ENCODE measurements at places on chromosomes 7 and 10.

DNA sequence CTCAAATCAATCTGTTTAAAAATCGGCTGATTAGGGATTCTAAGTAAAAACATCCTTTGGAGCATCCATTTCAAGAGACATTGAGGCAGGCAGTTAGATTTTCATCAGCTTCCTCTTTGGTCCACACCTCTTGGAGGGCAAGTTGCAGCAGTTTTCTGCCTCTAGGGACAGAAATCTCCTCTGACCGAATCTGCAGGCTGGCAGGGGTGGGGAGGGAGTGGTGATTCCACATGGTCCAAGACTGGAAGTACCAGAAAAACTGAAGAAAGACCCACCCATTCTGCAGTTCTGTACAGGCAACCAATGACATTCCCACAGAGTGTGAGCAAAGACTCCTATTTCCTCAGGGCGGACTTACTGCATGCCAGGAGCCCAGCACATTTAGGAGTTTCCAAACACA, 29.0 kb downstream of the FGFBP3 start:
- H3K27ac ChIP-seq, result no peak overlapping the region
- peaks cover 3% of the 10 kb centered on the region for H3K4me1 ChIP-seq
- H3K27me3 ChIP-seq, result no peaks in the 10 kb centered on the region
- H3K36me3 ChIP-seq, result no peaks in the 10 kb centered on the region

DNA sequence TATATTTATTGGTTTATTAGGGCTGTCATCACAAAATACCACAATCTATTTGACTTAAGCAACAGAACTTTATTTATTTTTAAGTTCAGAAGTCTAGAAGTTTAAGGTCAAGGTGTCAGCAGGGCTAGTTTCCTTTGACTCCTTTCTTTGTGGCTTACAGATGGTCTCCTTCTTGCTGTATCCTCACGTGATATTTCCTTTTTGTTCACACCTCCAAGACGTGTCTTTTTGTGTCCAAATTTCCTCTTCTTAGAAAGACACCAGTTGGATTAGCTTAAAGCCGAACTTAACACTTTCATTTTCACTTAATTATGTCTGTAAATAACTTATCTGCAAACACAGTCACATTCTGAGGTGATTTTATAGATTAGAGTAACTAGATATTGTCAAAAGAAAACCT, 631.4 kb upstream of the POT1 start:
- no peaks in the 10 kb centered on the region for H3K36me3 ChIP-seq
- no peak for DNase-seq
- H3K27ac ChIP-seq, result no peak overlapping the region
- H3K4me3 ChIP-seq, result no peak overlapping the region
- no peaks in the 10 kb centered on the region for H3K4me1 ChIP-seq
- H3K27me3 ChIP-seq, result no peaks in the 10 kb centered on the region

DNA sequence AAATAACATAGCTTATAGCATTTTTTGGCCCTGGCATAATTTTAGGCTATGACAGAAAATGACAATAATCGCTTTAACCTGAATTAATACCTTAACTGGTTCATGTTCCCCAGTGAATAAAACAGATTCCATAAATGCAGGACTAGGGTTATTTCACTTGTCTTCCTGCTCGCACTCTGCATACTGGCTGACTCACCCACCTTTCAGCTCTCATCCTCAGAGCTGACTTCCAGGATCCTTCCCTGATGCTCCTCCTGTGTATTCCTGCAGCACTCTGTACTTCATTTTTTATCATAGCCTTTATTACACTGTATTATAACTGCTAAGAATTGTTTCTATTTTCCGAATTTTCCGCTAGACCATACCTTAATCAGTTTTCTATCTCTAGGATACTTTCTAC, 123.7 kb downstream of the AVL9 start:
- no peak overlapping the region for H3K27ac ChIP-seq
- DNase-seq, result no peak
- H3K36me3 ChIP-seq, result no peaks in the 10 kb centered on the region
- H3K4me3 ChIP-seq, result no peak overlapping the region
- no peaks in the 10 kb centered on the region for H3K27me3 ChIP-seq

GRCh38 chr7:102286237-102287110, at the start of gene SH2B2:
SH2B2 (plus strand) TSS chr7:102286868; CDS start chr7:102300551, 13,683 bp downstream.
- no peaks in the 10 kb centered on the region for H3K36me3 ChIP-seq
- H3K27ac ChIP-seq, result peak within 1 kb of the TSS; percentile 84
- H3K27me3 ChIP-seq, result no peaks in the 10 kb centered on the region
- H3K4me3 ChIP-seq, result peak within 1 kb of the TSS; percentile 92

- no peaks in the 10 kb centered on the region for H3K36me3 ChIP-seq
- peak overlapping the region; percentile 0 for H3K27ac ChIP-seq
- DNase-seq, result no peak
- H3K4me1 ChIP-seq, result peaks cover 11% of the 10 kb centered on the region
Measured at GRCh38 chr10:24086296-24087086, 122.4 kb upstream of the KIAA1217 start.

DNA sequence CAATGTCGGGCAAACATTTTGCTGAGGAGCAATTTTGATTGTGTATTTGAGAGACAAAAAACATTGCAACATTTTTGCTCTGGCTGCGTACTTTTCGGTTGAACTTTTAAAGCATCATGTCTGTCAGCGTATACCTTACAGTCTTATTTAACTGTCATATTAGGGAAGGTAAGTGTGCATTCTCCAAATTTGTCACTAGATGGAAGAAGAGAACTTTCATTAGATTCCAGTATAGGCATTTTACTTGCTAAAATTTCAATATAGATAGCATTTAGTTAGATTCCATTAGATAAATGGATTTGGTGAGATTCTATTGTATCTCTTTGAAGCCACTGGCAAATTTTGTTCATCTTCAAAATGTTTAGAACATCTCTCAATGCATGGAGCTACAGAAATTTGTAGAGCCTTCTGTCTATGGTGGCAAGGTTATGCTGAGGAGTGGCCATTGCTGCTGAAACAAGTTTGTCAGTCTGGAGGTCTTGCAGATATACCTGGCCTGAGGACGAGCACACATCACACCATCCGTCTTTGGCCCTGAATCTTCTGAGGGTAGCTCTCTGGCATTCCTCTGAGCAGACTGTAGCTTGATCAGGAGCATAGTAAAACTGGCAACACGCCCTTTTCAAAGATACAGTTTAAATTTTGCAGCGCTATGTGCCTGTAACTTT, 437.5 kb upstream of the MBL2 start:
- DNase-seq, result no peak
- no peaks in the 10 kb centered on the region for H3K4me1 ChIP-seq
- no peak overlapping the region for H3K4me3 ChIP-seq
- no peaks in the 10 kb centered on the region for H3K27me3 ChIP-seq

GRCh38 chr10:59362144-59362958, at the start of gene FAM13C:
FAM13C (minus strand) TSS chr10:59362549; CDS start chr10:59362460, 89 bp downstream.
- H3K36me3 ChIP-seq, result no peaks in the 10 kb centered on the region
- peaks cover 36% of the 10 kb centered on the region for H3K4me1 ChIP-seq
- H3K4me3 ChIP-seq, result peak within 1 kb of the TSS; percentile 71

DNA sequence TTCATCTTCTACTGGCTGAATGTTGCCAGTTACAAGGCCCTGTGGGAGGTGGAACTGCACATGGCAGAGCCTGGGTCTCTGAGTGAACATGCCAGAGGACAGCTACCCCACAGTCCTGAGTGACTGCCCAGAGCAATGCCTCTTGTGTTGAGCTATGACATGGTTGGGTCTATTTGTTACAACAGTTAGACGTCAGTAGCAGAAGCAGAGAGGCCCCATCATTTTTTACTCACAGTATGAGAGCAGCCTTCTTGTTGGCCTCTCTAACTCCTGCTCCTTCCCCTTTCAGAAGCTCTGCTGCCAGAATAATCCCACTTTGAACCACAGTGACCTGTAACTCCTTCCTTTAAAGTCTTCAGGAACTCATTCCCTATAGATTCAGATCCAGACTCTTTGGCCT, 30.8 kb upstream of the NRP1 start:
- no peak overlapping the region for H3K27ac ChIP-seq
- no peak overlapping the region for H3K4me3 ChIP-seq
- H3K36me3 ChIP-seq, result no peaks in the 10 kb centered on the region

GRCh38 chr7:110590415-110590814, 500.5 kb upstream of the LRRN3 start:
- H3K4me3 ChIP-seq, result no peak overlapping the region
- no peak overlapping the region for H3K27ac ChIP-seq
- no peaks in the 10 kb centered on the region for H3K27me3 ChIP-seq
- DNase-seq, result no peak
- H3K4me1 ChIP-seq, result no peaks in the 10 kb centered on the region
- H3K36me3 ChIP-seq, result no peaks in the 10 kb centered on the region

DNA sequence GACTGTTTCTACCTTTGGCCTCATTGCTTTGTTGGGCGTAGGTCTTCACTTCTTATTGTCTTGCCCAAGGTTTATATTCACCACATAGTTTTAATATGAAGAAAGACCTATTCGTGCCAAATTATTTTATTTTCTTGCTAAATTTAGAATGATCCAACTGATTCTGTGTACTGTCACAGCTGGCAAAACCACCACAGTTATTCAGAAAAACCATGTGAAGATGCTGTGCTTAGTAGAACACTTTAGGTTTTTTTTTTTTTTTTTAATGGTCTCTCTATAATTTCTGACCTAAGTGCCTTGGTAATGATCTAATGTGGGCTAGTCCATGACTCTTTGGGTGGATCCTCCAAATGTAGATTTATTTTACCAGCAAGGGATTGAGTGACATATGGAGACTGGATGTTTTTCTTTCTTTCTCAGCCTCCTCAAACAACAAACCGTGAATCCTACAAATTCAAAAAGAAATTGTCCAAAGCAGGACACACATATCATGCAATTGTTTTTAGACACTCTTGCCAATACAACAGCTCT, 243.8 kb downstream of the DYNC1I1 start:
- H3K27ac ChIP-seq, result no peak overlapping the region
- no peaks in the 10 kb centered on the region for H3K36me3 ChIP-seq
- no peaks in the 10 kb centered on the region for H3K4me1 ChIP-seq
- no peaks in the 10 kb centered on the region for H3K27me3 ChIP-seq
- no peak overlapping the region for H3K4me3 ChIP-seq
- no peak for DNase-seq
